ENCODE measurements at places on chromosomes 3 and 15.

DNA sequence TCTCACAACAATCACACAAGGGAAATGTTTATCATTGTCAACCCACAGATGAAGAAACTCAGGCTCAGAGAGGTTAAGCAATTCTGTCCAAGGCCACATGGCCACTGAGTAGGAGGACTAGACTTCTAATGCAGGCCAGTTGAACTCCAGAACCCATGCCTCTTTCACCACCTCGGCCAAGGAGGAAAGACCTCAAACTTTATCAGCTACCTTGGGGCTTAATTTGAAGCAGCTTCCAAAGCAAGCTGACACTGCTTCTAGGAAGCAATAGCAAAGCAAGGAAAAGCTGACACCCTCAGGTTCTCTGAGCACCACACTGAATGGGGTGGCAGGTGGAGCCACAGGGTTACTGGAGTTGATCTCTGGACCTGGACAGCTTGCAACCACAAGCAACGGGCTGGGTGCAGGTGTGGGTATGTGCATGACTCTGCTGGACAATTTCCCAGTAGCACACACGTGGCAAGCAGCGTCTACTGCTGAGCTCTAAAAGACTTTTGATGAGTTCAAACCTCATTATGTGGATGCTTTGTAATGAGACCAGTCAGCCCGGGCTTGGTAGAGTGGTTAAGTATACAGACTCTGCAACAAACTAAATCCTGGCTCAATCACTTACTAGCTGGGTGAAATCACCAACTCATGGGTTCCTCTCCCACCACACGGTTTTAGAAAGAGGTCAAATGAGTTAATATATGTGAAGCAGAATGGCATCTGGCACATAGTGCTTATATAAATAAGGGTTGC, 23.1 kb downstream of the CCNL1 start:
- no peak for DNase-seq

DNA sequence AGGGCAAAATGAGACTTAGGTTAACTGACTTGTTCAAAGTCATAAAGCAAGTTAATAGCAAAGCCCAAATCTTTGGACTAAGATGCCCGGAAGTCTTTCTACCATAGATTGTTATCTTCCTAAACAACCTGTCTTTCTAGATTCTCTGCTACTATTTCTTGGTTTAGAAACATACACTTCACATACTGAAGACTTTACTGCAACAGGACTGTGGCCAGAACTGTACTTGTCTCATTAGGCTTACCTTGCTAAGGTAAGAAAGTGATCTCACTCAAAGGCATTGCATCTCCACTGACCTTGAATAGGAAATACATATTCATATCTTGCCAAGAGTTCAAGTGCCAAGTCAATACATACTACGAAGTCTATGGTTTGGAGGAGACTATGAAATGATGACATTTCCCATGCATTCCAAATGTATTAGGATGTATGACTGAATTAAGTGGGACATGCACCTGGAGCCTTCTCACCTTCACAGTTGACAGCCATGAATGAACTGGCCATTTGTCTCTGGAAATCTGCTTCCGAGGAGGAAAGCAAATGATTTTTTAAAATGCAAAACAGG, 5.0 kb downstream of the ZDHHC3 start:
- DNase-seq, result no peak

DNA sequence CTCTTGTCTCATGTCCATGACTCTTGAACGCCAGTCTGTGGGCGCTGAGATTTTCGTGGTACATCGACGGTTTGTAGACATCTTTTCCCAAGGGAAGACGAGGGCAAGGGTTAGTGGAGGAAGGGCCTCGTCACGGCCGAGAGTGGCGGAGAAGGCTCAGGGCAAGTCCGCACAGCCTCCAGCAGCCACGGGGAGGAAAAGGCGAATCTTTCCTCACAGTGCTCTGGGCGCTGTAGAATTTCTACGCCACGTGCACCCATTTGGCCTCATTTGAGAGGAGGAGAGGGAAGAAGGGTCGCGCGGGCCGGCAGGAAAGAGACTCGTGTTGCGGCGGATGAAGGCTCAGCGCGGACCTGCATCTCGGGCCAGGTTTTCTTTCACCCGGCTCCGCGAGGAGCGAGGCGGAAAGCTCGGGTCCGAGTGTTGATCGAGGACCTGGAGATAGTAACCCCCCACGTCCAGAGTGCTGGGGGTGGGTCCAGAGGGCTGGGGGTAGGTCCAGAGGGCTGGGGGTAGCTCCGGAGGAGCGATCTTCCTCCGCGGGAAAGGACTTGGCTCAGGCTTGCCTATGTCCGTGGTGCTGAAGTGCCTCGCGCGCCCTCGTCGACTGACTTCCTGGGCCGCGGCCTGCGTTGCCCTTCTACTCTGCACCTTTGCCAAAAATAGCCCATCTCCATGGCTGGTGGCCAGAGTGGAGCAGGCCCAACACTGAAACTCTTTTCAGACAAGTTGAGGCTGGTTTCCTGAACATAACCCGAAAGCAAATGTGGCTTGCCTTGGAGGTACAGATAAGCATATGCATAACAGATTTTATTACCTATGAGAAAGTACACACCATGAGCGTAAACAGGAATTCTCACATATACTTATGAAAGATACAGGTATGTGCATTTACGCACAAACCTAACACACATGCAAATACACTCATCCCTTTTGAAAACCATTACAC, 1.1 kb downstream of the SLC35G2 start:
- DNase-seq, result no peak

- DNase-seq, result no peak
These were observed 30.9 kb downstream of the FRMD4B start for GRCh38 chr3:69354948-69355347.

DNA sequence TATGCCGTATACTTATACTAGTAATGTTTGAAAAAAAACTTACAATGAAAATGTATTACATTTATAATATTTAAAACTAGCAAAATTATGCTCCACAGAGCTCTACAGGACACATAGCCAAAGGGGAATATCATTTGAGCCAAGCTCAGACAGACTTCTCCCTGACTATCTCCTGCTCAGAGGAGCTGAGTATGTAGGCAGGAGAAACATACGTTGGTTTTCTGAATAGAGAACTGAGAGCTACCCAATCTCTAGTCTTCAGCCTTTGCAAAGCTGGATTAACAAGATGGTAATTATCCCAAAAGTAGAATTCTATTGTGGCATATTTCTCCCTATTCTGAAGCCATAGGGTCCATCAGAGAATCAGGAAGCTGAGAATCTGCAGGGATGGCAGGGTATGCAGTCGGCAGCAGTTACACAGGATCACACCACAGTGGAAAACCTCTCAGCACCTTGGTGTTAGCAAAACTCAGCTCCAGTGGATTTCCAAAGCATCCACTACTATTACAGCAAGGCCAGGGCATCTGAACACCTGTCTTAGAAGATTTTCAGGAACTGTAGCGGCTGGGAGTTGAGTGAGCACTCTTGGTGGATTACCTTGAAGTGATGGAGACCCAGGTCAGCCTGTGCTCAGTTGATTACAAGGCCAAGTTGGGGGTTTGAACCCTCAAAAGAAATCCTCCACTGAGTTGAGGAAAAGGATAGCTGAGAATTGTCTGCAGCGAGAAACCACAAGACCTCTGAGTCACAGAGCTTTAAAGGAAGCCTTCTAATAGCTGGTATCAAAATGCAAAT, 30.1 kb downstream of the GPR15 start:
- DNase-seq, result no peak

DNA sequence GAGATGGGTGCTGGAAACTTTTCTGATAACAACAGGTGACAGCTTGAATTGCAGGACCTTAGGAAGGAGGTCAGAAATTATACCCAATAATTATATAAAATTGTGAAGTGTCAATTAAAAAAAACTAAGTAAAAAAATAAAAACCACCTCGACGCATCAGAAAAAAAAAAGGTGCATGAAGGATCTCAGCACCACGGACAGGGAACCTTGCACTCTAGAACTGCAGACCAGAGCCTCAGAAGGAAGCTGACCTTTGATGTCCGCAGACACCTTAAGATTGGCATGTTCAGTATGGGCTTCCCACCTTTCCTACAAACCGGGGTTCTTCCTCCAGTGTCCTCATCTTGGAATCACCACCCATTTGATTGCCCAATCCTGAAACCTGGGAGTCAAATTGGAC, 60.9 kb downstream of the SCN10A start:
- no peak for DNase-seq

DNA sequence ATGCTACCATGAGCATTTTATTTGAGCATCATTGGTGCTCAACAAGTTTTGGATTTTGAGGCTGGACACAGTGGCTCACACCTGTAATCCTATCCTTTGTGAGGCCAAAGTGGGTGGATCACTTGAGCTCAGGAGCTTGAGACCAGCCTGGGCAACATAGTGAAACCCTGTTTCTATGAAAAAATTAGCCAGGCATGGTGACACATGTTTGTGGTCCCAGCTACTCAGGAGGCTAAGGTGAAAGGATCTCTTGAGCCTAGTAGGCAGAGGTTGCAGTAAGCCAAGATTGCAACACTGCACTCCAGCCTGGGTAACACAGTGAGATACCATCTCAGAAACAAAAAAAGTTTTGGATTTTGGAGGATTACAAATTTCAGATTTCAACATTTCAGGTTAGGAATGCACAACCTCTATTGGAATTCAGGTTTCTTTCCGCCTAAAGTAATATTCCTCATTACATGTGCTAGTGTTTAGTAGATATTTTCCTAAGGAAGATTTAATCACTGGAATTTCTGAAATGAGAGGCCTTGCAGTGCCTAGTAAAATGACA, 27.6 kb downstream of the CNOT10 start:
- no peak for DNase-seq

GRCh38 chr15:64997745-64998375, 8.1 kb upstream of the SPG21 start:
- no peak for DNase-seq

DNA sequence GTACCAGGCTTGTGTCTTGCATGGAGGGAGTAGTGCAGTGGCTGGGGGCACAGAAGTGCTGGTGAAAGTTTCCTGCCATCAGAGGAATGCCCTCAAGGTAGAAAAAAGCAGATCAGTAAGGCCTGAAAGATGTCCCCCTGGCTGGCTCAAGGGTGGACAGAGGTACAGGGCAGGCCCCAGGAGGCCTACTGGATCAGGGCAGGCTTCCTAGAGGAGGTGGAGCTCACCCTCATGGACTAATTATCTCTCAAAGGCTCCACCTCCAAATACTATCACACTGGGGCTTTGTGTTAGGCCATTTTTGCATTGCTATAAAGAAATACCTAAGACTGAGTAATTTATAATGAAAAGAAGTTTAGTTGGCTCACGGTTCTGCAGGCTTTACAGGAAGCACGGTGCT, 7.8 kb downstream of the SPSB4 start:
- no peak for DNase-seq

GRCh38 chr15:98840053-98840452, 167.5 kb downstream of the PGPEP1L start:
- no peak for DNase-seq

DNA sequence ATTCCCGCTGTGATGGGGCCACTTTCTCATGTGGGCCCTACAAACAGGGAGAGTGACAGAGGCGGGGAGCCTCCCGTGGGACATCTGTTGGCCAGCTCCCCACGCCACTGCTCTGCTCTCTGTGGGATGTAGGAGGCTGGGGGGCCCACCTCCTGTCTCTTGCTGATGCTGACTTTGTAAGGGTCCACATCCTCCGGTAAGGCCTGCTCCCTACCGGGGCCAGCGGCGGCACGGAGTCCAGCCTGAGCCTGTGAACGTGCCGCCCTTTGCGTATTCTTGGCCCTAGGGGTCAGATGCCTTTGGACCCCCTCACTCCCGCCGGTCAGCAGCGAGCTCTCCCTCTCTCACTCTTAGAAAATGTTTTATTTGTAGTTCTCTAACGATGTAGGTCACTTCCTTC, 153.2 kb downstream of the LRRC28 start:
- no peak for DNase-seq

DNA sequence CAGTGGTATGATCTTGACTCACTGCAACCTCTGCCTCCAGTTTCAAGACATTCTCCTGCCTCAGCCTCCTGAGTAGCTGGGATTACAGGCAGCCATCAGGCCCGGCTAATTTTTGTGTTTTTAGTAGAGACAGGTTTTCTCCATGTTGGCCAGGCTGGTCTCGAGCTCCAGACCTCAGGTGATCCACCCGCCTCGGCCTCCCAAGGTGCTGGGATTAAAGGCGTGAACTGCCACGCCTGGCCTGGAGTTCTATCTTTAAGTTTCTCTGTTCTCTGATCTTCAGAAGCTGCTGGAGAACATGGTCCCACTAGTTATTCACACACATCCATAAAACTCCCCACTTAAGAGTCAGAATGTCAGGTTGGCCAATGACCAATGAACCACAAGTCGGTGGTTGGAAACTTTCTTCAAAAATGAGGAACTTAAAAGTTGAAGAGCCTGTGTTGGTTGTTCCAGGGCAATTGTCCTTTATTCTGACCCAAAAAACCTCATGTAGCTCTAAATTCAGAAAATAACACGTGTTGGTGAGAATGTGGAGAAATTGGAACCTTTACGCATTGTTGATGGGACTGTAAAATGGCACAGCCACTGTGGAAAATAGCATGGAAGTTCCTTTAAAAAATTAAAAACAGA, 55.9 kb upstream of the PIK3CB start:
- no peak for DNase-seq

GRCh38 chr3:42712688-42713372, 10.2 kb upstream of the HHATL start:
- DNase-seq, result no peak

DNA sequence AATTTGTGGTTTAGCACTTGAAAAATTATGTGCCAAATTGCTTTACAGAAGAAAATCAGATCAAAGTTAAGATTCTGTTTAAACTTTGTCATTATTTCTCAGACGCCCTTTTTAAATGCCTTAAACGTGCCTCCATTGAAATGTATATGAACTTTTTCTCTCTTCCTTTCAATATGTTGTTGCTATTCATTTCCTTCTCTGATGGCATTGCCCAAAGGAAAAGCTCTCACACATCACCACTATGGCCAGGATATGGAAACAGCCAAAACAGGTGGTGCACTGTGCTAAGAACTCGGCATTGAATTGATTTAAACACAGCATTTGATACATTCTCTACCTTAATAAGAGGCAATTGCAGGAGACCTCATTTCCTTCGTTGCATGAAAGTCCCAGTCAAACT, 35.7 kb upstream of the NR2F2 start:
- no peak for DNase-seq

- no peak for DNase-seq
These were observed 92.2 kb downstream of the KLHL25 start for GRCh38 chr15:85702321-85703101.

GRCh38 chr3:171306631-171307030, 153.6 kb downstream of the TNIK start:
- DNase-seq, result no peak

All from GM18507 (cell line).